ENCODE measurements at places on chromosomes 2 and 18. TPM values are rescaled to one million over a fixed set of nuclear protein-coding genes. Genes with fewer than 3 reads are reported as not detected.

Gene SCN9A
- total RNA-seq = 5.8 TPM

- no peak overlapping the region for H3K4me3 ChIP-seq
- H3K27ac ChIP-seq = peak overlapping the region; percentile 44
- DNase-seq = no peak
- no peaks in the 10 kb centered on the region for H3K27me3 ChIP-seq
- H3K36me3 ChIP-seq = no peaks in the 10 kb centered on the region
These were observed 133.0 kb downstream of the MAP4K4 start for GRCh38 chr2:101830555-101830954.

DNA sequence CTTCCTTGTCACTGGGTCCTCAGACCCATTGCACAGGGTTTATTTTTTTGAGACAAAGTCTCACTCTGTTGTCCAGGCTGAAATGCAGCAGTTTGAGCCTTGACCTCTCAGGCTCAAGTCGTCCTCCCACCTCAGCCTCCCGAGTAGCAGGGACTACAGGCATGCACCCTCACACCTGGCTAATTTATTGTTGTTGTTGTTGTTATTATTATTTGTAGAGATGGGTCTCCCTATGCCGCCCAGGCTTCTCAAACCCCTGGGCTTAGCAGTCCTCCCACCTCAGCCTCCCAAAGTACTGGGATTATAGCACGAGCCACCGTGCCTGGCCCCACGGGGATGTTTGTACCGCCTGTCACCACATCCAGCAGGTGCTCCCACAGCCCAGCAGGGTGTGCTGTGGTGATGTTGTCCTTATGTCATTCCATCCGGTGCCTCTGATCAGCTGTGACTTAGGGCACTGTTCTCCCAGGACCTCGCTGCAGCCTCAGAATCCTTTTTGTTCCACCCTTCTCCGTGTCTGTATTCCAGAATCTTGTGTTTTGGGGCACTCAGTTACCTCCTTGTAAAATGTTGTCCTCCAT, 182.3 kb downstream of the INO80D start:
- H3K27me3 ChIP-seq = no peaks in the 10 kb centered on the region
- H3K36me3 ChIP-seq = no peaks in the 10 kb centered on the region
- H3K4me3 ChIP-seq = no peak overlapping the region
- H3K4me1 ChIP-seq = no peaks in the 10 kb centered on the region

- H3K4me1 ChIP-seq = no peaks in the 10 kb centered on the region
- no peak overlapping the region for H3K4me3 ChIP-seq
- no peaks in the 10 kb centered on the region for H3K36me3 ChIP-seq
- no peaks in the 10 kb centered on the region for H3K27me3 ChIP-seq
- H3K27ac ChIP-seq = no peak overlapping the region
These were observed 206.9 kb upstream of the LYPD1 start for GRCh38 chr2:132876745-132877391.
